Right renal cortex interstitium (tissue), 3 donors: ENCODE measurements at places on chromosomes 3 and 15. TPM values are rescaled to one million over a fixed set of nuclear protein-coding genes. Genes with fewer than 3 reads are reported as not detected.

The STAG1 gene
- 52.6 TPM for polyA plus RNA-seq

The ADAMTS7 gene
- polyA plus RNA-seq, result 18.7 TPM

The SYNPR gene
- polyA plus RNA-seq, result 0.12 TPM

The C2CD4A gene
- 0.35 TPM for polyA plus RNA-seq
